Mucosa of descending colon (tissue), 3 donors: ENCODE measurements at places on chromosomes 1 and 21. TPM values are rescaled to one million over a fixed set of nuclear protein-coding genes. Genes with fewer than 3 reads are reported as not detected.

AKR7A3 gene
- 40.9 TPM for total RNA-seq

OR2M3 gene
- total RNA-seq = not detected

CCDC181 gene
- total RNA-seq = 0.27 TPM

CFAP74 gene
- total RNA-seq = 0.13 TPM

GCSAML gene
- 0.89 TPM for total RNA-seq

SHCBP1L gene
- total RNA-seq = not detected

ARHGEF10L gene
- total RNA-seq = 87.6 TPM

NECTIN4 gene
- 5.4 TPM for total RNA-seq

HCN3 gene
- 10.8 TPM for total RNA-seq
